ENCODE measurements at places on chromosomes 1 and 21.
A peak's percentile ranks its signal among the peaks of the same experiment; 100 is the strongest.

DNA sequence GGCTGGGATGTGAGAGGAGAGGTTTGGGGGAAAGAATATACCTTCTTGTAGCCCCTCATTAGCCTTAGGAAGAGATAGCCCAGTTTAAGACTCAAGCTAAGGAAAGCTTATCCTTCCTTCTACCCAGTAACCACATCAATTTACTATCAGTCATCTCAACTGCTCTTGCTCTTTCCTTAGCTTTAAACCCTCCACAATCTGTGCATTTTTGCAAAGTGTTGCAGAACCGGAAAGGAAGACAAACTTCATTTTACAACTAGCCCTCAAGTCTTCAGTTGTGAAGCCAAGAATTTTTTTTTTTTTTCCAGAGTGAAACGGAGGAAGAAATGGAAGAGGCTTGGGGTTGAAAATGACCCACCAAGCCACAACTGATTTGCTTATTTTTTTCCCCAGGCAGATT, 137.0 kb upstream of the LMO4 start:
- no peak for DNase-seq

- no peak for DNase-seq
These were observed 12.4 kb upstream of the PEAR1 start for GRCh38 chr1:156881101-156881500.

DNA sequence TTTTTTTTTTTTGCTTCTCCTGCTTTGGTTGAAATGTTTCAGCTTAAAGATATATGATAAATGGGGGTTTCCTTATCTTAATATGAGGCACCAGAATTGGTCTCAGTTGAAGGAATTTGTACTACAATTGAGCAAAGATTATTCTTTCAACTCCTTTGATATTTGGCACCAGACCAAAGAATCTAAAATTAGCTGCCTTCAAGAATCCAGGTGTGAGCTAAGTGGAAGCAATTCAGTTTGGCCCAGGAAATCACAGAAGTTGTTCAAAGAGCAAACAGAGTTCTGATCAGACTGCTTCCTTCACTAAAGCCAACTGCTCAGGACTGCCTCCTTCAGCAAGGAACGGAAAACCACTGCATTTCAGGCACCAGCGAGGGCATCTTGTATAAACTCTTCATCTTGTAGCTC, 68.3 kb upstream of the BCAR3 start:
- peak; percentile 21 for DNase-seq

DNA sequence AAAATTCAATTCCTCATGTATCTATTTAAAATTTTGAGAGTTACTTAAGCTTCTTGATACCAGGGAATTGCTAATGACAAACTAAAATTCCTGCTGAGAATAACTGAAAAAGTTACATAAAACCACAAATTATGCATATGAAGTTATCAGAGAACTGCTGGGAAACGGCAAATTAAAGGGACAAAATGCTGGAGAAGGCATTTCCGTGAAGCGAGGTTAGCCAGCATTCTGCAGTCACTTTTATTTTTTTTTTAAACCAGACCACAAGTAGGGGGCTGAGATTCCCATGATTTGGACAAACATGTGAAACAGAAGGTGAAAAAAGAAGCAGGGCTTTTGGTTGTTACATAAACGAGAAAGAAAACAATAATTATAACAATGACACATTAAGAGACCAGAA, 737.6 kb upstream of the CHRM3 start:
- DNase-seq: no peak

DNA sequence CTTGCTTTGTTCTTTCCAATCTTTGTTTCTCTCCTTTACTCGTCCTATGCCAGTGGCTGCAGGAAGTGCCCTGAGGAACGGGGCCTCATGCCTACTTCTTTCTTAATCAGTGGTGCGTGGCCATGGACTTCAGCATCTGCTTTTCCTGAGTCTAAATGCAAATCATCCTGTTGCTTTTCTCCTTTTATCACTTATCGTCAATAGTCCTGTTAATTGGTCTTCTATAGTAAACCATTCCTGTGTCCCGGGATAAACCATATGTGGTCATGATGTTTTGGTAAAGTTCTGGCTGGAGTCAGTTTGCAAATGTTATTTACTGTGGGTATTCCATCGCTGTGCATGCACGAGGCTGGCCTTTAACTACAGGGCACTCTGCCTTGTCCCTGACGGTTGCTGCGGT, 47.5 kb downstream of the AGPAT3 start:
- DNase-seq: no peak

Data from endothelial cell (in vitro differentiated cells).